T1000 (cell line): ENCODE measurements at places on chromosomes 3 and 15.
A peak's percentile ranks its signal among the peaks of the same experiment; 100 is the strongest.

DNA sequence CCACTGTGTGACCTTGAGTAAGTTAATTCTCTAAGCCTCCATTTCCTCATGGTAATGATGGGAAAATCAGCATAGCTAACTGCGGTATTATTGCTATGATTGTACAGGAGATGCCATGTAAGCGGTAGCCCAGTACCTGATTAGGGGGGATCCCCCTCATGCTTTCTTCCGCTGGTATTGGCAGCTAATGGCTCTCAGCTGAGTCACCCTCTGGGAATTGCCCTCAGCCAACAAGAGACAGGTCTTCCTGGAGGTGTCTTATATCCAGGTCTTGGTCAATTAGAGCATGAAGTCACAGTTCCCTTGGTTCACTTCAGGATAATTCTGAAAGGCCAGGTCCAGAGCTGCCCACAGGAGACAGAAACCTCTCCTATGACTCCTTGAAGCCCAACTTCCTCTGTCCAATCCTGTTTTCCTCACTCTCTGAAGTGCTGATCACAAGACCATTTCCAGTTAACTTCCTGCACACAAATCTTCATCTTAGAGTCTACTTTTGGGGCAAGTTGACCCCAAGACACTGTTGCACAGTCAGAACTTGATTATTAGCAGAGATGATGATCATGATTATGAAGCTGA, 724.7 kb upstream of the ZNF385D start:
- no peak for DNase-seq

- no peak for DNase-seq
Measured at GRCh38 chr3:128922804-128923459, 43.5 kb downstream of the ACAD9 start.

- no peak for DNase-seq
Measured at GRCh38 chr15:99752556-99752955, 19.3 kb upstream of the LYSMD4 start.

DNA sequence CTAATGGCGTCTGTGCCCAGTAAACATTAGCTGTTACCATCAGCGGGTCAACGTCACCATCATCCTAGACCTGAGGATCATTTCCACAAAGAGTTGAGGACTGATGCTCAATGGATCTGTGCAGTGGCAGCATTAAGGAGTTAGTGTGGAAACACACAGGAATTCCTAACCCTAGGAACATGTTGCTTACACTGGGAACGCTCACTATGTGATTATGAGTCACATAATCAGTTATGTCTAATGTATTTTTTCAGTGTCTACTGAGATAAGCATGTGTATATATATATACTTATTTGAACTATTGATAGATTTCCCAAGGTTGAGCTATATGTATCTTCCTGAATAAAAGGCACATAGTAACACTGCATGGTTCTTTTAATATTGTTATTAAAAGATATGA, 19.0 kb downstream of the ARNT2 start:
- no peak for DNase-seq

DNA sequence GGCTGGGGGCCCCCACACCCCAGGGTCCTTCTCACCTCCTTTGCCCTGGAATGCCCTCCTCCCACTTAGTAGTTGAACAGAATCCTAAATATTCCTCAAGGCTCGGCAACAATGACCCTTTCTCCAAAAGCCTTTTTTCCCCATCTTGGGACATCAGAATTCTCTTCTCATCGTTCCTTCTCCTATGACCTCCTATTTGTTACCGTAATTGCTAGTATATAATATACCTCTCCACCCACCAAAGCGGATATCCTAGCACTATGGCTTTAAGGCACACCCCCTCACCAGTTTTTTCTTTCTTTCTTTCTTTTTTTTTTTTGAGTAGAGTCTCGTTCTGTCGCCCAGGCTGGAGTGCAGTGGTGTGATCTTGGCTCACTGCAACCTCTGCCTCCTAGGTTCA, 16.8 kb downstream of the HDAC11 start:
- DNase-seq, result no peak

GRCh38 chr15:39140060-39140604, 440.7 kb upstream of the THBS1 start:
- no peak for DNase-seq

- no peak for DNase-seq
Measured at GRCh38 chr3:188298585-188298984, 144.6 kb downstream of the LPP start.

DNA sequence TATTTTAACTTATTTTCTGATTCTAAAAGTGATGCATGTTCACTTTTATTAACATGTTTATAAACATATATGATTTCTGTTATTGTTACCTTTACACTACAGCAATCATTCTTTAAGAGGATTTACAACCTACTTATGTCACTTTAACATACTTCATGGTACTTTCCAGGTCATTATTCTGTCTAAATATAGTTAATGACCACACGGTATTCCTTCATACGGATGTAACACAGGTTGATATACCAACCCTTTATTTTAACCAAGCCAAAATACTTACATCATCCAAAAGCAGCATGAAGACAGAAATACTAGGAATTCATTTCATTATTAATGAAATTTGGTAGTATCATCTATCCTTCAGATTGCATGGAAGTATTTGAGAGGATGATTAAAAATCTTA, 18.6 kb downstream of the PIK3R4 start:
- DNase-seq, result no peak

DNA sequence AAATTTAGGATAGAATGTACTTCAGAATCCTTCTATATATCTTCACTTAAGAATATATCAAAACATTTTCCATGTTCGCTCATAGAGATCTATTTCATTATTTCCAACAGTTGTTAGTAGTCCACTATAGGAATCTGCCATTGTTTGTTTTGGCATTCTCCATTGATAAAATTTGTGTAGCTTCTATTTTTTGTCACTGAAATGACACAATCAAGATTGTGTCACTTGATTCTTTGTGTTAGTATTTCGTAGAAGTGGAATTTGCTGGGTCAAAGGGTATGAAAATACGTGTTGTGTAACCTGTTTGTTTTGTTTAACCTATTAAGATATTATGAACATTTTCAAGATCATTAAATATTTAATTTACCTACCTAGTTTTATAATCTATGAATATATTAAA, 15.9 kb upstream of the GPR156 start:
- no peak for DNase-seq

- peak; percentile 33 for DNase-seq
Measured at GRCh38 chr15:63348392-63348791, 33.3 kb downstream of the CA12 start.

GRCh38 chr3:108940568-108941263, 13.0 kb downstream of the GUCA1C start:
- DNase-seq, result peak; percentile 19

DNA sequence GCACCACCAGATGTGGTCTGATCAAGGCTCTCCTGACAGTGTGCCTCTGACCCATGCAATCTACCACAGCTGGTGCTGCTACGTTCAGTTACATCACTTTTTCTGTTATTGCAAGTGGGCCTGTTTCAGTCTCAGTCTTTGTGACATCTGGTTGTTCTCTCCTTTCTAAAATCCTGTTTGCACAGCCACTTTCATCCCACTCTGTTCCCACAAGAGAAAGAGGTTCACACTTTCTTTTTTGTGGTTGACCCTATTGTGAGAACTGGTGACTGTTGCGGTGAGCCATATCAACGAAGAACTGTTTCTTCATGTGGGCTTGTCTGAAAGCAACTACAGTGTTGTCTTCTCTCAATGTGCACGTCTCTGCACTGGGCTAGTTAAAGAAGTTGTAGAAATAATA, 342.8 kb upstream of the ARPP21 start:
- DNase-seq, result no peak

GRCh38 chr3:98246142-98246541, 17.9 kb upstream of the OR5H6 start:
- DNase-seq, result no peak

DNA sequence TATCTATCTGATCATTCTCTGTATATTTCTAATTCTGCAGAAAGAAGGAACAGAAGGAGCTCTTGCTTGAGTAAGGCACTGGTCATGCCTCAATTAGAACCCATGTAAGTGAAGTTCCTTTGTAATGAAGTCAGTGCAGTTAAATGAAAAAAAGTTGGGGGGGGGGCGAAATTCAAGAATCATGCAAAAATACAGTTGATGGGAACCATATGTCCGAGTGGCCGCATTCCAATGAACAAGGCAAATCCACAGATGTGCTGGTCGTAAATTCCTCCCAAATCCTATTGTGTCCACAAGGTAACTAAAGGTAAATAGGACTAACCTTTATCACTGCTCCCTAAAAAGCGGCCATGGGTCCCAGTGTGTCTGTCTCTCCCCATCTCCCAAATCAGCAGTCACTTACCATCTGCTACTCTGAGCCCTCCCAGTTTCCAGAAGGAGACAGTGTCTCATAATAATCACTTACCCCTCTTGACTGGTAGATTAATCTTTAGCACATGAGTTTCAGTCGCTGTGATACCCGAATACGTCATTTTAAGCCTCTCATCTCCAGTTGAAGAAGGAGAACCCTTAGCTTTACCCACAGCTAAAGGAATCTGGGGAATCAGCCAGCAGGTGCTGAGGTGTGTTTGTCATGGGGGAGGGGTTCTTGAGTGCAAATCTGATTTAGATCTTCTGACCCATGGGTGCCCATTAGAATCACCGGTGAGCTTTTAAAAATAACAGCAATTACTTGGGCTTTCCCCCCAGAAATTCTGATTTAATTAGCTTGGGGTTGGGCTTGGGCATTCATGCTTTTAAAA, 56.3 kb upstream of the EPHB3 start:
- no peak for DNase-seq

DNA sequence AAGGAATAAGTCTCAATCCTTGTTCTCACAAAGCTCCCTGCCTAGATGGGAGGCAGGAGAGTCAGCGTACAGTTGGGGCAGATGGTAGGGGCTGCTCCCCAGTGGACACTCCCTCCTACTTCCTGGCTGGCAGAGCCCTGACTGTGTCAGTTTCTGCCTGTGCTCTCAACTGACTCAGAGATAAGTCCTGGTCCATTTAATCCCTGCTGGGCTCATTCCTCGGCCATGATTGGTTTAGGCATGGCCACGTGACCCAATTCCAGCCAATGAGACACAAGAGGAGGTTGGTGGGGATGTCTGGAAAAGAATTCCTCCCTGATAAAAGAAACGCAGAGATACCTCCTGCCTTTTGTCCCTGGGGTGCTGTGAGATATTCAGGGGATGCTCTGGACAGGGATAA, 118.1 kb upstream of the SLC6A11 start:
- no peak for DNase-seq

DNA sequence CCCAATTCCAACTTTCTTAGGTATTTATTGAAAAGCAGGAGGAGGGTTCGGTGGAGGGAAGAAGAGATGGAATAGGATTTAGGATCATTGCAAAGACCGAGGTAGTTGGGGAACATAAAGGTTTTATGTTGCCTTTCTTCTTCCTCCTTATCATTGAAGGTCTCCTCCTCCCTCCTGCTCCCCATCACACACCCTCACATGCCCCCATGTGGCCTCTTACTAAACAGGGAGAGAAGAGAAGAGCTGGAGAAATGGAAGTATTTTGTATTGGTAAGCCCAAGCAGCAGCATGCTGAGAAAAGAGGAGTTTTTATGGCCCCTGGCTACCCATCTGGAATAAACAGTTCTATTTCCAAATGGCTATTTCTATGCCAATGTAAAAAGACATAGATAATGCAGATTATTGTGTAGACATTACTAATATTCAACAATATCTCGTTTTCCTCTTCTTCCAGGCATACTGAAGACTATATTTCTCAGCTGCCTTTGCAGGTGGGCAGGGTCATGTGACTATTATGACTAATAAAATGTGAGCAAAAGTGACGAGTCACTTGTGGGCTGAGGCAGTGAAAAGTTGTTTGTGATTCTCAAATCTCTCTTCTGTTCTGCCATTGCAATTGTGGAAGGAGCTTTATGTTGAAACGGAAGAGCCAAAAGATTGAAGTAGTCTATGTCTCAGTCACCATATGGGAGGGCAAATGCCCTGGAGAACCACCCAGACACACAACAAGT, 5.2 kb upstream of the GPR176 start:
- no peak for DNase-seq

DNA sequence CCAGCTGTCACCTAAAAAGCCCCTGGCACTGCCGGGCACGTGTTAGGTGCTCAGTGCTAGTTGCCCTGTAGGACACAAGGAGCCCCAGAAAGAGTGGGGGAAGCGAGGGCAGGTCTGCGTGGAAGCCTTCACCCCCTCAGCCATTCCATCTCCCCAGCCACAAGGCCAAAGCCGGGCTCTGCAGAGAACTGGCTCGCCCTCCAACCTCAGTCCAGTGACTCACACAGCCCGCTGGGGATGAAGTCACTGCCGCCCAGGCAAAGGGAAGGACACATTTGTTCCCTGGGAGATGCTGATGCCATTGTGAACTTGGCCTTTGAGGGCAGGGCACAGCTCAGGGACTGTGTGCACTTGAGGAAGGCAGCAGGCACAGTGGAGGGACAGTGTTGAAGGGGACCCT, 48.1 kb downstream of the IQSEC1 start:
- peak; percentile 55 for DNase-seq

DNA sequence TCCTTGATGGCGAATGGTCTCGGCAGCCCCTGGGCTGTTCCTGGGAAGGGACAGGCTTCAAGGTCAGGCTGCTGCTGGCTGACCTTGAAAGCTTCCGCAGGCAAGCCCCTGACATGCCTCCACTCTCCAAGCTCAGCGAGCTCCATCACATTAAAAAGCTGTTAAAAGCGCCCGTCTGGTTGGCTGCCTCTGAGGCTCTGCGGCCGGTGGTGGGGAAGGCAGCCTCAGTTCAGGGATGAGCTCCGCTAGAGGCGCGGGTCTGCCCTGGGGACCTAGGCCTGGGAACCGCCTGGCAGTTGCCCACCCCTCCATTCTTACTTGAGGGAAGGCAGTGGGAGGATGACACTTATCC, 103.8 kb downstream of the LINGO1 start:
- no peak for DNase-seq

DNA sequence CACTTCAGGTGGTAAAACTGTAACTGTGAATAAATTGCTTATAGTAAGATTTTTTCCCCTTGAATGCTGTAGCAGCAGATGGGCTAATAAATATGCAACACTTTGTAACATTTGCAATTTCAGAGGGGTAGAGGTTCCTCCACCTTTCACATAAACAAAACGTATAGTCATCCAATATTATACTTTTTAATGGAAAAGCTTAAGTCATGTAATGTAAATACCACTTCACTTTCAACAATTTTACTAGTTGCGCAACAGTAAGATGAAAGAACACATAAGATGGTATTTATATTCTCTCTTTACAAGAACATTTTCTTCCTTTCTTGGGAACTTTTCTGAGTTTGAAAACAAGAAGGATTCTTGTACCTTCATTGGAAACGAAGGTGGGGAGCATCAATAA, 56.6 kb upstream of the FAM3D start:
- DNase-seq, result no peak
